ENCODE measurements at places on chromosomes 11 and 22.
A peak's percentile ranks its signal among the peaks of the same experiment; 100 is the strongest.

DNA sequence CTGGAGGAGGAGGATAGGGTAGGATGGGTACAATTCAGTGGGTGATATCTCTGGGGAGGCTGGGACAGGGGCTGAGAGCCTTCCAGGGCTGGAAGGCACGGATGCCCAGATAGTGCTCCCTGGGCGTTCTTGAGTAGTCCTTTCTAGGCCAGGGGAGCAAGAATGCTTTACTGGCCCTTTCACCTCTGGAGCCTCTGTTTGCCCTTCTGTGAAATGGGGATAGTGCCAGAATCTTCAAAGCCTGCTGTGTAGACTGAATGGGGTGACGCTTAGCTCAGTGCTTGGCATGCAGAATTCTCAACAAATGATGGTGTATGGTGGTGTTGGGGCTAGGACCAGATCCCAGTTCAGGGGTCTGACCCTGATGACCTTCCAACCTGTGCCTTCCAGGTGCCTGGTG lies 7.7 kb downstream of the MTFP1 start:
- DNase-seq: no peak

- DNase-seq: no peak
Observed at GRCh38 chr11:2929531-2929949, 320 bp upstream of the PHLDA2 start.

- DNase-seq: no peak
Observed at GRCh38 chr22:46845296-46846149, 83.1 kb downstream of the TBC1D22A start.

DNA sequence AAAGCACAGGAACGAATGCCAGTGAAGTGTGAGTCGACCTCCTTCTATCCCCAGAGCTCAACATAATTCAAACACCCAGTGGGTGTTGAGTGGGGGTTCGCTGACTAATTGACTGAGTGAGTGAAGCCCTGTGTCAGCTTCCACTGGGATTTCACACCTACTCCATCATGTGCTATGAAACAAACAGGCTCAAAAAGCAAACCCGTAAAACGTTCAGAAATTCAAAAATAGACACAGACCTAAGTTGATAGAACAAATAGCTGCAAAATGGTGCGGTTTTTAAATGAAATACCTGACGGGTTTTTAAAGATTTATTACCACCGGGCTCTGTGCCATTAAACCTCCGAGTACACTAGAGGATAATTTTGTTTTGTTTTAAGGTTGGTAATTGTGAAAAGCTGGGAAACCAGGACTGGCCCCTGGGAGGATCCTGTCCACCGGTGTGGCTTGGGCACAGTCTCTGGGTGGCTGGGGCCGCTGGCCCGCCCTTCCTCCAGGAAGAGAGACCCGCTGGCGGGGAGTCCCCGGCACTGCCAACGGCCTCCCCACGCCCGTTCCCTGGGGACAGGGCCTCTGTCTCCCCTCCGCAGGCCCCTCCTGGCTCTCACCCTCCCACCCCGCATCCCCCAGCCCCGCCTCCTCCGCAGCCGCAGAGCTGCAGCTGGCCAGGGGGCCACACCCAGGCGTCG lies 13.6 kb downstream of the KCNJ5 start:
- DNase-seq: no peak

DNA sequence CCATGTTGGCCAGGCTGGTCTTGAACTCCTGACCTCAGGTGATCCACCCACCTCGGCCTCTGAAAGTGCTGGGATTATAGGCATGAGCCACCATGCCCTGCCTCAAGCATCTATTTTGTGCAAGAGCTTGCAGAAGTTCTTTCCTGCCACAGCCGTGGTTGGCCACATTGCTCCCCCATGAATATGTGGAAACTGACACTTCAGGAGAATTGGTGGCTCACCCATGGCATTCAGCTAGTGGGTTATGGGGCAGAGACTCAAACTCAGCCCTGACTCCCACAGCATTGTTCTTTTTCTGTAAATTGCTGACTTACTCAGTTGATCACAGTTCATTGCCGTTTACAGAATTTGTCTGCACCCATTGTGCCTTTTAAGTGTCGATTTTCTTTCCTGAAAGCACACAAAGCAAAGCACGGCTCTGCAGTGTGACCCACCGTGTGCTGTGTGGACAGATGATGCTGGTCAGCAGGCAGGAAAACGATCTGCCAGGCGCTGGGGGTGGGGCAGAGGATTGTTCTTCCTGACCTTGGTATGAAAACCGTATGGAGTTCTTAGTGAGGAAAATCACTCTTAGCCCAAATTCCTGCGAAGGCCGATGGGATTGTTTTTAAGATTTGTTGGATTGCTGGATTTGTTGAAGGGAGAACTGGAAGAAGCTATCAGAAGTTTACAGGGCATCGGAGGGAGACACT lies 115.6 kb downstream of the PTPRJ start:
- DNase-seq: no peak

GRCh38 chr11:44915621-44916020 lies 35.1 kb downstream of the TP53I11 start:
- DNase-seq: no peak

- no peak for DNase-seq
Observed at GRCh38 chr11:19537803-19538453, 174.7 kb upstream of the NAV2 start.

DNA sequence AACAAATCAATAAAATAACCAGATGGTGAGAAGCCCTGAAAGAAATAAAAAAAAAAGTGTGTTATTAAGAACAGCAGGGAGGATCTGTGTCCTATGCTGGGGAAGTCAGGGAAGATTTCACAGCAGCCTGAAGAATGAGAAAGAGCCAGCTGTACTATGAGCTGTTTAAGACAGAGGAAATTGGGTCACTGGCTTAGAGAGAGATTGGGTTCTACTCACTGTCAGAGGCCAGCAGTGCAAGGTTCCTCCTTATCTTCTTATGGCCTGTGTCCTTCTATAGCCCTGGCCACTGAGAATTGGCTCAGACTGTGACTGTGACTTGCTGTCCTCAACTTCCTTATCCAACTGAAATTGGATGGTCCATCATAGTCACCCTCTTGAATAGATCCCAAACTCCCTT lies 54.8 kb upstream of the FDX1 start:
- DNase-seq: no peak

- no peak for DNase-seq
Observed at GRCh38 chr11:61347916-61348461, 13.7 kb downstream of the CYB561A3 start.

- no peak for DNase-seq
Observed at GRCh38 chr22:50671641-50672040, 982 bp upstream of the SHANK3 start.

DNA sequence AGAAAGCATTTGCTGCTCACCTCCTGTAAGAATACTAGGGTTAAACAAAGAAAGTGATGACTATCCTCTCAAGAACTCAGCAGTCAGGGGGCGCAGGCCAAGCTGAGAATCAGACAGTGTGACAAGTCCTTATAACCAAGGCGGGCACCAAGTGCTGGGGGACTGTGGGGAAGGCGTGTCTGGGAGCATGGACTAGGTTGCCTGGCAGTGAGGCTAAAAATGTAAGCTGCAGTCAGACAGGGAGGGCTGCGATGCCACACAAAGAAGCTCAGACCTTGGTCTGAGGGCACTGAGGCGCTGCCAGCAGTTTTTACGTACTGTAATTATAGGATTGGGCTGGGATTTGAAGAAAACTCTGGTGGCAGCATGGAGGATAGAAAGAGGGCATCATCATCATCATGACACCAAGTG lies 73.7 kb downstream of the FLI1 start:
- no peak for DNase-seq

- DNase-seq: no peak
Observed at GRCh38 chr11:60724420-60724819, at the start of gene MS4A18. MS4A18 (plus strand) TSS chr11:60724720.

DNA sequence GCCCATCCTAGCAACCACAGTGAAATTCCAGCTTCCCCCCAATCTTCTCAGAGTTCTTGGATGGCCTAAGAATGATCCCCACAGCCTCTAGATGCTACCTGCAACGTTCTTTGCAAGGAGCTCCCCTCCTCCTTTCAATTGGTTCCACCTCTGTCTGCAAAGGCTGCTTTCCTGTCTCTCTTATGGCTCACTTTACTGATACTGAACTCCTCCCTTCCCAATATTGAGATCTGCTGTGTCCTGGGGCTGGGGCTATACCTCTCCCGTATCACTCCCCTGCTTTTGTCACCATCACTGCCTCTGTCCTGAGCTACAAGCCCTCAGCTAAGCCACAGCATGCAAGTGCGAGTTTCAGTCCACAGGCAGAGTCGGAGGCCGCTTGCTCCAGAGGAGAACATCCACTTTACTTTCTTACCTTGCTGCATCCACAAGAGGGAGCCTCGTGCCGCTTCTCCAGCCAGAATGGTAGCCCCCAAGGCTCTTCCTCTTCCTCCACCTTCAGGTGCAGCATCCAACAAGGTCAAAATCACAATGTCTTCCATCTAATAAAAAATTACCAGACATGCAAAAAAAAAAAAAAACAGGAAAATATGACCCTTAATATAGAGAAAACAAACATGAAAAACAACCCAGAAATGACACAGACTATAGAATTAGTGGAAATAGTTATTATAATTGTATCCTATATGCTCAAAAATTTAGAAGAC lies 48.6 kb upstream of the TMEM45B start:
- no peak for DNase-seq

DNA sequence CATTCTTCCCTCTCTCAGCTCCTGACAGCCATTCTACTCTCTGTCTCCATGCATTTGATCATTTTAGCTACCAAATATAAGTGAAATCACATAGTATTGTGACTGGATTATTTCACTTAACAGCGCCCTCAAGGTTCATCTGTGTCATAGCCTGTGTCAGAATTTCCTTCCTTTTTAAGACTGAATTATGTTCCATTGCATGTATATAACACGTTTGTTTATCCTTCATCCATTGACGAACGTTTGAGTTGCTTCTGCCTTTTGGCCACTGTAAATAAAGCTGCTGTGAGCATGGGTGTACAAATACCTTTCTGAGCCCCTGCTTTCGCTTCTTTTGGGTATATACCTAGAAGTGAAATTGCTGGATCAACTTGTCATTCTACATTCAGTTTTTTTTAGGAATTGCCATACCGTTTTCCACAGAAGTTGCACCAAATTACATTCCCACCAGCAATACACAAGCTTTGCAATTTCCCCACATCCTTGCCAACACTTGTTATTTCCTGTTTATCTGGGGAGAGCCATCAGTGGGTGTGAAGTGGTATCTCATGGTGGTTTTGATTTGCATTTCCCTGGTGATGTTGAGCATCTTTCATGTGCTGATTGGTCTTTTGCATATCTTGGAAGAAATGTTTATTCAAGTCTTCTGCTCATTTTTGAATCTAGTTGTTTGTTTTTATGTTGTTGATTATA lies 17.5 kb downstream of the GLB1L2 start:
- no peak for DNase-seq

DNA sequence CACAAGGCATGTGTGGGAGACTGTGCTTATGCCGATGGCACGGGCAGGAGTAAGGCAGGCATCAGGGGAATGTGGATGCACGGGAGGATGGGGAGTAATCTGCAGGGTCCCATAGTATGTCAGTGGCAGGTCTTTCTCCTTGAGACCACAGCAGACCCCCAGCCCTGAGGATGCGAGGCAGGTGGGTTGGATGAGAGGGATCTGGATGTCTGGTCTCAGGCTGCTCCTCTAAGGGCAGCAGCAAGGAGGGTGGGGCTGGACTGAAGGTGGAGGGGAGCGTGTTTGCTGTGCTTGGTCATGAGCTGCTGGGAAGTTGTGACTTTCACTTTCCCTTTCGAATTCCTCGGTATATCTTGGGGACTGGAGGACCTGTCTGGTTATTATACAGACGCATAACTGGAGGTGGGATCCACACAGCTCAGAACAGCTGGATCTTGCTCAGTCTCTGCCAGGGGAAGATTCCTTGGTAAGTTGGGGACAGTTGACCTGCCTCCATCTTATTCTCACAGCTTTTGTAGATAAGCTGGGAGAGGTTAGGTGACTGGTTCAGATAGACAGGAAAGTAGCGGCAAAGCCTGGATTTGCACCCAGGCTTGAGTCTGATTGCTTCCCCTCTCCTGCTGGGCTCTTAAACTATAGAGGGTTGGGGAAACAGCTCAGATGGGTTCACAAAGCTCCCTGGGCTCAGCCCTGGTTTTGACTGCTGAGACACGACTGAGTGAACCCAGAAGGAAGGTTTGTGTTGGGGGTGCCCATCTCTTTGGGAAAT lies at the start of gene APOL1:
Gene APOL1, plus strand, starts transcription at position 380 of the 769 bp plus-strand sequence. CDS start 1,823 bp downstream, outside the sequence.
- DNase-seq: peak; percentile 4

DNA sequence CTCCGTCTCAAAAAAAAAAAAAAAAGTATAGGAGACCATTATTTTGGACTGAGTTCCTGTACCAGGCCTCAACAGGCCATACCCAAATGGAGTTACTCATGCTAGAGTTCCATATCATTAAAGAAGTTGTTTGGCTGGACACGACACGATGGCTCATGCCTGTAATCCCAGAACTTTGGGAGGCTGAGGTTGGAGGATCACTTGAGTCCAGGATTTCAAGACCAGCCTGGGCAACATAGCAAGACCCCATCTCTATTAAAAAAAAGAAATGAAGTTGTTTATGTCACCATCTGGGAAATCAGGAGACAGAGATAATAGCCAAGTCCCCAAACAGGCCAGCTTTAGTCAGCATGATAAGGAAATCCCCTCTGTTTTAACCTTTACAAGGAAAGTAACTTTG lies 6.7 kb upstream of the FNBP4 start:
- DNase-seq: no peak

GRCh38 chr11:57456960-57457642 lies 3.2 kb upstream of the RTN4RL2 start:
- peak; percentile 65 for DNase-seq

GRCh38 chr22:50524676-50525103 lies 708 bp downstream of the SCO2 start:
- no peak for DNase-seq

- DNase-seq: no peak
Observed at GRCh38 chr11:10522921-10523320, 18.1 kb downstream of the RNF141 start.

GRCh38 chr22:48944751-48945620 lies 882.7 kb downstream of the BRD1 start:
- no peak for DNase-seq

DNA sequence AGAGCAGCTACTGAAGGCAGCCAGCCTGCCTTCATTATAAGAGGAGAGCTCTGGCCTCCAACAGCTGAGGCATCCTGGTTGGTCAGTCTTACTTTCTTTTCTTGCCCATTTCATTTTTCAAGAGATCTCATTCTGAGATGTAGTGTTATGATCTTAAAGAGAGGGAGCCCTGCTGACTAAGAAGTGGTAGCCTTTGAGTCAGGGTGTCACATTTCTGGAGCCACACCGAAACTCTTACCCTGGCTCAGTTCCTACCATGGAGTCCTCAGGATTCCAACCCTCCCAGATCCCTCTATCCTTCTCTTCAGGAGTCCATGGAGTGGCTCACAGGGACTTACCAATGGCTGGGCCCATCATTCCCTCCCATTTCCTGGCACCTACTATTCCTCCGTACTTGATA lies 386.1 kb upstream of the LARGE1 start:
- DNase-seq: no peak

Data from effector CD8-positive, alpha-beta T cell (primary cell).